Activated CD8-positive, alpha-beta memory T cell treated with anti-CD3 and anti-CD28 coated beads for 4 hours (primary cell): ENCODE measurements at places on chromosomes 11 and 22.

- no peak for DNase-seq
Measured at GRCh38 chr11:45472716-45473317, 186.7 kb upstream of the SYT13 start.

GRCh38 chr11:102868339-102868738, 6.4 kb downstream of the MMP12 start:
- no peak for DNase-seq

DNA sequence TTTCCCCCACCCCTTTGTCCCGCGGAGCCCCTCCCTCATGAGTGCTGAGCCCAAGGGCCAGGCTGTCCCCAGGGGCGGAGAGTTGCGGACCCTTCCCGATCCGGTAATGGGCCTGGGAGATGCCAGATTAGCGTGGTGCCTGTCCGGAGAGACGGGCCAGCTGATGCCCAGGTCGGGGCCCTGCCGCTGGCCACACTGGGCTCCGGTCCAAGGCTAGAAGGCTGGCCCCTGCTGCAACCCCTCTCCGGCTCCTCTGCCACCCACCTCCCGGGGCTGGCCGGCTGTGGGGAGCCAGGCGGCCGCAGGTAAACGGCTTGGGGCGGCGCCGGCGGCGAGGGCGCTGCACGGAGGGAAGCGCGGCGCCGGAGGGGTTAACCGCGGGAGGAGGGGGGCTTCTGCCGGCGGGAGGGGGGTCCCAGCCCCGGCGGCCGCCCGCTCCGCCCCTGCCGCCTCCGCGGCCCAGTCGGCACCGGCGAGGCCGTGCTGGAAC, at the start of gene KCNK4:
TSS of gene KCNK4 (plus strand) at position 41 of the 490 bp plus-strand sequence. CDS start 1,717 bp downstream, outside the sequence.
- no peak for DNase-seq

DNA sequence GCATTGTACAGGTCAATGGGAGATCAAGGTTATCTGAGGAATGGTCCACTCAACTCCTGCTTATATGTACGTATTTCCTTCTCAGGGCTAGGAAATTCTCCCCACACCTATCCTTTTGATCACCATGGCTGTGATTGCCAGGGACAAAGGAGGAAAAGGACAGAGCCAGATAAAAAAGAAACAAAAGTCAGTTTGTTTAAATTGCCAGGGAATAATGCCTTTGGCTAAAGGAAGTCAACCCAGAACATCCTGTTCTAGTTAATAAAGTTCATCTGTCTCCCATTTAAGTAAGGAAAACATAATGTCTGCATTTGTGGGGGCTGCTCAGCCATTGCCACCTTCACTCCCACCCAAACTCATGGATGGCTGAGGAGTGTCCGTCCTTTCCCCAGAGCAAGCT, 124.7 kb downstream of the ME3 start:
- DNase-seq: no peak

- no peak for DNase-seq
Measured at GRCh38 chr11:5071799-5072198, 2.4 kb downstream of the OR52E1 start.

DNA sequence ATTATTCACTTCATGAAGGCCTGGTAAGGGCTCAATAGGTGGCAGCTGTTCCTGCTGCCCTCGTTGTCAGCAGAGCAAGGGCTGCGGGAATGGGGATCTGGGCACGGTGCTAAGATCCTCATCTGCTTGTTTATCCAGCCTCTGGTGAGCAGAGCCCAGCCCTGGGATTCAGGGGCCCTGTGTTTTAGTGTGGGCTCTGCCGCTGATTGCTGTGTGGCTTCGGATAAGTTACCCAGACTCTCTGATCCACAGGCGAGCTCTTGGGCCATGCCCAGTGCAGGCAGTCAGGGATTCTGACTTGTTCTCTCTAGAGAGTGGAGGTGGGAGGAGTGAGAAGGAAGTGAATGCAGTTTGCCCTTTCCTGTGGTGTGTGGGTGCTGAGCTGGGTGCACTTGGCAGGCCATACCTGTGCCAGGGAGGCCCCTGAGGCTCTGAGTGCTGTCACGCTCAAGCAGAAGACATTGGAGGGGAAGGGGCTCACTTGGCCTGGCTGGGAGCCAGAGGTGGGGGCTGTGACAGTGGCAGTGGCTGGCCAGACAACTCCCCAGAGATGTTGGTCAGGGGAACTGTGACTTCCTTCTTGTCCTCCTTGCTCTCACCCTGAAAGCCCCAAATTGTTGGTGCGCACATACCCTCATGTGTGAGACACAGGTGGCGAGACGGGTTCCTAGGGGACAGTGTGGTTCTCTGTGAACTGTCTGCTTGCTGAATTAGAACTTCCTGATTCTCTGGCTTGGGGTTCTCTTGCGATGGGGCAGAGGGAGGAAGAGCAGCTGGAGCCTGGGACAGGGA, 43.7 kb downstream of the CD82 start:
- DNase-seq: no peak

- DNase-seq: no peak
Measured at GRCh38 chr22:46045459-46046298, 68.7 kb upstream of the WNT7B start.

DNA sequence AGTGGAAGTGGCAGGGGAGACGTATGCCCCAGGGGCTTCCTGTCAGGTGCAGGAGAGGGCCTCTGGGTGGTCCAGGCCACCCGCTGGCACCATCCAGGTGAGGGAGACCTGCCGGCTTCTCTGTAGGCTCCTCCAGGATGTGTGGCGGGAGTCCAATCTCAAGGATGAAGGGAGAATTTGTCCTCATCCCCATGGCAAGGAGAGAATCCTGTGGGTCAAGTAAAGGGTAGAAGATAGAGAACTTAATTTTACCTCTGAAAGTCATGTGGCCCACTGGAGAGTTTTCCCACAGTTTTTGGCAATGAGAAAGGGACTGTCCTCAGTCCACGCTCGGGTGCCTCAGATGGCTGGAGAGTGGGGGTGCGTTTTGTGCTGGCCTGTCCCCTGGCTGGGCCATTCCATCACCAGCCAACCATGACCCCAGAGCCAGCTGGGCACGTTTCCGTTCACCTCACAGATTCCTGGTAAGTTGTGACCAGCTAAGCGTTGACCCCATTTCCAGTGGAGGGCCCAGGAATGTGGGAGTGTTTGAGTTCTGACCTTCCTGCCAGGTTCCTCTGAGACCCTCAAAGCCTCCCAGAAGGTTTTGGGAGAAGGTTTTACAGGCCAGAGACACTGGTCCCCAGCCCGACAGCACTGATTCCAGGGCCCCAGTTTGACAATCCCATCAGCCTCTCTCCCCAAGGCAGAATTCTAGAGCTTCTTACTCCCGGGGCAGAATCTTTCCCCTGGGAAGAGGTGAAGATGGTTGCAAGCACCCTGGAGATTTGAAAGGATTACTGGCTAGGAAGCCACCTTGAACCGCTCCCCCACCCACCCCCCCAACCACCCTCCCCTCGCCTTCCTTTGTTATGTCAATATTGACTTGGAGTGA, 2.6 kb downstream of the OVOL1 start:
- DNase-seq: no peak

- no peak for DNase-seq
Measured at GRCh38 chr22:27809226-27809603, 7.7 kb upstream of the MN1 start.

DNA sequence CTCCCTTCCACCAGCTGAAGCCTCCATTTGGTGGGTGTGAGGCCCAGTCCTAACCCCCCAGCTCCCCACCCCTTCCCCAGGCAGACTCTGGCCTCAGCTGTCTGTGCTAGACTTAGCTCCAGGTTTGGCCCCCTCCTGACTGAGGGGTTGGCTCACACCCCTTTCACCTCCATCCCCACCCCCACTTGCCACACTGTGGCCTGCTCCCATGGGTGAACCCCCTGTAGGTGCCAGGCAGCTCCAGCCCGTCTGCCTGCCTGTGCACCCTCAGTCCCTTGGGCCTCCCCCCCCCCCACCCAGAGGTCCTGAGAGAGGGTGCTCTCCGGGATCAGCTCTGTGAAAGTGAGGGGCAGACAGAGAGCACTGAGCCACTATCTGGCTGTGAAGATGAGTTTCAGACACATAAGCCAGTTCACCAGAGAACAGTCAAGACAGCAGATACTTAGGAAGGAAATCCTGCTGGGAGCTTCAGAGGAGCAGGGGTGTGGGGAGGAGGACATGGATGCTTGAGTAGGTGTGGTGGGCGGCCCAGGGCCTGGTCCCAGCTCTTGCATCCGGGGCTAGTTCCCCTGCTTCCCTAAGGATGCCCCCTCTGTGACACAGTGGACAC, 36.2 kb downstream of the PPM1F start:
- DNase-seq: no peak

GRCh38 chr11:123494195-123495050, 64.4 kb downstream of the GRAMD1B start:
- no peak for DNase-seq

DNA sequence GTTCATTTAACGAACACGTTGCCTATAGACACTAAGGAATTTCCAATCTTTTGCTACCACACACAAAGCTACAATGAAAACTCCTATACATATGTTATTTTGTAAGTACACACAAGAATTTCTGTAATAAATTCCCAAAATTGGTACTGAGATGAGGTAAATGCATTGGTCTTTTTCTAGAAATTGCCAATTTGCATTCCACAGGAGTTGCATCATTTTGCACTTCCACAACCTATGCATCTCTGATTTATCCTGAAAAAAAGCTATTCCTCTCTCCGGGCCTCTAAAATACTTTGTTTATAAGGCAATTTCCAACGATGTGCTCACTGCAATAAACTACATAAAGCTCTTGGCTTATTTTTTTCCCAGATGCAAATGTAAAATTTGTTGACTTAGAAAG, 24.9 kb downstream of the IMMP1L start:
- DNase-seq: no peak

DNA sequence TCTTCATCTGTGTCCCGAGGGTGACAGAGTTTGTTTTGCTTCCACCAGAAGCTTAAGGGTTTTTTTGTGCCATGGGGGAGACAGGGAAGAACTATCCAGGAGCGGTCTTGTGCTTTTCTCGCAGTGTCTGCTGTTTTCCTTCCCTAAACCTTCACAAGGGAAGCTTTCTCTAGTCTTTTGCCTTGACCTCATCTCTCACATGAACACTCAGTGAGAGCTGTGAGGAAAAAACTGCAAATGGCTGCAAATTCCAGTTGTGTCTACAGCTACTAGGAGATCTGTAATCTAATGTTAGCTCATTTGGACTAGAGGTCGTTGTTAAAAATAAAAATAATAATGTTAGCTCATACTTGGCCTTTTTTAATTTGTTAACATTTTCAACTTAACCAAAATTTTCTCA, 264.7 kb upstream of the SESN3 start:
- DNase-seq: no peak

GRCh38 chr11:112016088-112016764, 9.0 kb upstream of the DLAT start:
- no peak for DNase-seq

GRCh38 chr11:92050305-92050704, 174.3 kb upstream of the FAT3 start:
- DNase-seq: no peak

GRCh38 chr22:25487508-25487907, 77.0 kb upstream of the GRK3 start:
- DNase-seq: no peak

- no peak for DNase-seq
Measured at GRCh38 chr22:35582861-35583670, 34.1 kb downstream of the MB start.

DNA sequence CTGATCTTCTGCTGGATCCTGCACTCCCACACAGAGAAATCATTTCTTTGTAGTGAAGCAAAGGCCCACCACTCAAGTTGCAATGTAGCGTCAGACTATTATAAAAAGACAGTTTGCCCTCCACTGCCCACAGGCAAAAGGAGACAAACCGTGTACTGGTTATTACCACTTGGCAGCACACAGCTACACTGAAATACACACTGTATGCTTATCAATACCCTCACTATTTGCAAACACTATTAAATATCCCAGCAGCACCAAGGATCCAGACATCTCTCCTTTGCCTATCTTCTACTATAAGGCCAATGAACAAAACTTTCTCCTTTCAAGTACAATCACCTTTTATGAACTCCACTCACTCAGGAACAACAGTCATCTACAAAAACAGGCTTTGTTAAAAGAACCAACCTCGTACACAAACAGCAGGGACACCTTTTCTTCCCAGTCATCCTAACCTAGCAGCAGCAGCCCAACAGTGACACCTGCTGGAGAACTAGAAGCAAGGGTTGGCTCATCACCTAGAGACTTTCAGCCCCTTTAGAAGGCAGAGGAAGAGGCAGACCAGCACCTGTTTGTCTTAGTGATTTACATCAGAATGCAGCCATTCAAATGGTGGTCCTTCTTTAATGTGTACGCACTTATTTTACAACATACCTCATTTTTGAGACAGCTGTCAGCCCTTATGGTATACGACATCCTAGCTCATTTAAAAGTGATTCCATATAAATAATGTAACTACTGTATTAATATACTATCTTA, 56.1 kb downstream of the AMBRA1 start:
- DNase-seq: no peak

GRCh38 chr11:14184028-14184940, 174.7 kb downstream of the RRAS2 start:
- DNase-seq: no peak

- no peak for DNase-seq
Measured at GRCh38 chr22:46758121-46758520, 4.3 kb upstream of the TBC1D22A start.

- DNase-seq: no peak
Measured at GRCh38 chr11:97548280-97548679, 1158.5 kb downstream of the JRKL start.

DNA sequence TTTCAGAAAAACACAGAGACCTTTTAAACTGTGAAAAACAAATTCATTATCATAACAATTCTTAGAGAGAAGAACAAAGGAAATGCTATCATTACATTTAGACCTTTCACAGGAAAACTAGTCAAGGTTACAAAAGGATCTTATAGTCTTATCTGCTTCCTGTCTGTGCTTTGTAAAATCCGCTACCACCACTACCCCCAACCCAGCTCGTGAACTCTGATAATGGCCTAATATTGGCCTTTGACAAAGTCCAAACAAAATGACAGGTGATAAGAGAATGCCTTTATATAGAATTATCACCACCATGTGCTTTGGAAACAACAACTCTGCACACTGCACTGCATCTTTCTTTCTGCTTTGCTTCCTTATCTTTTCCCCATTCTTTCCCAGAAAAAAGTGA, 272.5 kb downstream of the SBF2 start:
- no peak for DNase-seq

DNA sequence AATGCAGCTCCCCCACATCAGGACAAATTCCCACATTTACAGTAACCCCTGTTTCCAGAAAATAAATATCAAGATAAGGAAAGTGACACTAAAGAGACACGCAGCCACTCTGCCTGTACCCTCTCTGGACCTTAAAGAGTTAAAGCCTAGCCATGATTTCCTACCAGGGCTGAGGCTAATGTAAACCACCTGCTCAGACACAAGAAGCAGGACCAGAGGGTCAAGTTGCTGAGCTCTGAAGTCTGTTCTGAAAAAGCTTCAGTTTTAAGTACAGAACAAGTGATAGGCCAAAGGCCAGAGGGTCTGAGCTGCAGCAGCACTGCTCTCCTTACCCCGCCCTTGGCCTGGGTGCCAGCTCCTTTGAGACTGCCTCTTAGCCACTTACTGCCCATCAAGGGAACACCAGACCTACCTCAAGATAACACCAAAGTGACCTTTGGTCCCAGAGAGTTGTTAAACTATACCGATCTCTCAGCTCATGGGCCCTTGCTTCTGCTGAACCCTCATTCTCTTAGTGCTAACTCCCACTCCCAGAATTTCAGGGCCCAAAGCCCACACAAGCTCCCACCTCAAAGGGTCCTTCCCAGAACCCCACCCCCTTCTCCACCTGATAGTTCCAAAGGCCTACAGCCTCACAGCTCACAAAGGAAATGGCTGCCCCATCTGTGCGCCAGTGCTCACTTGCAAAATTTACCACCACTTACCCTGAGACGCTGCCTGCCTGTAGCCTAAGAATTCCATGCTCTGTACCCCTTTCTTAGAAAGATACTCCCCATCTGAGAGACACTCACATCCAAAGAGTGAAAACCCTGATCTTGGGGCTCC, 40.5 kb downstream of the IL18BP start:
- DNase-seq: no peak
